ENCODE measurements at places on chromosomes 7 and 10.
A peak's percentile ranks its signal among the peaks of the same experiment; 100 is the strongest.

DNA sequence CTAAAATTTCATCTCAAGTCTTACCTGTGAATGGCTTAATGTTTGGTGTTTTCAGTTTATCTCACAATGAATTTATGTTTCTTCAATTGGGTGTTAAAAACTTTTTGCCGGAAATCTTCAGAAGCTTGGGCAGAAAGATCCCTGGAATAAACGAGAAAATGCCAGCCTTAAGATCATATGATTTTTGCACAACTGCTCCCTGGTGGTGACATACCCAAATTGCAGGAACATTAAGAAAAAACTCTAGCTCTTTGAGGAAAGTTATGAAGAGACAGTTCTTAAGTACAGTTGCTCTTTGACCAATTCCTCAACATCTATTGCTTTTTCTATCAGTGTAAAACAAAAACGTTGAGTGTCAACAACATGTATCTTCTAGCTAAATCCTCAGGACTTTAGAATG is 48.2 kb upstream of the CREB5 start:
- DNase-seq: peak; percentile 25

- DNase-seq: no peak
Observed at GRCh38 chr10:28942012-28942411, 264.7 kb downstream of the BAMBI start.

DNA sequence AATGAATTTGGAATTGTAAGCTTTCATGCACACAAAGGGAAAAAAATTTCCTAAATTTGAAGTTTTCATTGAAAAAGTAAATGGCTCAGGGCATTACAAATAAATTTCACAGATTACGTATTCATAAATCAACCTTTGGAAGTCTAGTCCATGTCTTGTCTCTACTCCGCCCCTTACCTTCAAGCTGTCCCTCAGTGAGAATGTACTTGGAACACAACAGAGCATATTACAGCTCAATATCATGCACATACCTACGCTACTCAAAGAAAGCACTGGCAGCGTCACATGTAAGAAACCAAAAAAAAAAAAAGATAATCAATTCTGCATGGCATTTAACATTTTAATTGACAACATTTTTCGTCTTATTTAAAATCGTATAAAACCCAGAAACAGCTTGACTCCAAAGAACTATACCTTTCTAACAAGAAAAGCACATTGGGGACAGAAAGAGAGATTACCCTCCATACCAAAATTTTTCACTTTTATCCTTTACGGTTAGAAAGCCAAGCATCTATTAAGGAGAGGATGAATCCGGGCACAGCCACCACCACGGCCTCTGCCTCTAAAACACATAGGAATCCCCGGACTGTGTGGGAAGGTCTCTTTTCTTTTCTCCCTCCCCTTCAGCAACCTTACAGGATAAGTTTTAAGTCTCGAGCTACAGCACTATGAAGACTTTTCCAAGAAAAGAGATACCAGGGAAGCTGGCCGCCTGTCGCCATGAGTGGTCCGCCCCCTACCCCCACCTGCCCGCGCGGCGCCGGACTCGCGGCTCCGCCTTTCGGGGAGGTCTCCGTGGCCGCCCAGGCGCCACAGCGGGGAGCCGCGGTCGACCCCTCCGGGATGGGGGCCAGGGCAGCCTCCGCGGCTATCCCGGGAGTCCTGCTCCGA is 1.1 kb downstream of the JMJD1C start:
- DNase-seq: peak; percentile 23

- DNase-seq: peak; percentile 100
Observed at GRCh38 chr7:43647673-43648472, 65.0 kb downstream of the STK17A start.

GRCh38 chr7:30066687-30067086 is 38.5 kb downstream of the PLEKHA8 start:
- DNase-seq: no peak

GRCh38 chr7:72127136-72127535 is 285.0 kb downstream of the CALN1 start:
- DNase-seq: no peak

DNA sequence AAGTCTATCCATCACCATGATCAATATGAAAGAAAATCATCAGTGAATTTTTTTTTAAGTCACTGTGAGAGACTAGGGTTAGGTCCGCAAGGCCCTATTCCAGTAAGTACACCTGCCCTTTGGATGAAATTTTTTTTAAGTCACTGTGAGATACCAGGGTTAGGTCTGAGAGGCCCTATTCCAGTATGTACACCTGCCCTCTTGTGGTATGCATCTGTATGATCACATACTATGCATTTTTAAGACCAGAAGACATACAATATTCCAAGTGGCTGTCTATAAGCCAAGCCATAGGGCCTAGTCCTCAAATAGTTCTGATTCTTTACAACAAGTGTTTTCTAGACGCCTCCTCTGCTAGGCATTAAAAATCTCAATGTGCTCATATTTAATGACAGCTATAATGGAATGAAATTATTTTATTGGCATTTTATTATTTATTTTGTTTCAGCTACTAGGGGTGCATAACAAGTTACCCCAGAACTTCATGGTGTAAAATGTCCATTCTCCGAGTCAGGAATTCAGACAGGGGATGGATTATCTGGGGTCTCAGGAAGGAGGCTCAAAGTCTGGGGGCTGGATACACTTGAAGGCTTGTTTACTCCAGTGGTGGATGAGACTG is 53.1 kb downstream of the TEX36 start:
- DNase-seq: peak; percentile 42

DNA sequence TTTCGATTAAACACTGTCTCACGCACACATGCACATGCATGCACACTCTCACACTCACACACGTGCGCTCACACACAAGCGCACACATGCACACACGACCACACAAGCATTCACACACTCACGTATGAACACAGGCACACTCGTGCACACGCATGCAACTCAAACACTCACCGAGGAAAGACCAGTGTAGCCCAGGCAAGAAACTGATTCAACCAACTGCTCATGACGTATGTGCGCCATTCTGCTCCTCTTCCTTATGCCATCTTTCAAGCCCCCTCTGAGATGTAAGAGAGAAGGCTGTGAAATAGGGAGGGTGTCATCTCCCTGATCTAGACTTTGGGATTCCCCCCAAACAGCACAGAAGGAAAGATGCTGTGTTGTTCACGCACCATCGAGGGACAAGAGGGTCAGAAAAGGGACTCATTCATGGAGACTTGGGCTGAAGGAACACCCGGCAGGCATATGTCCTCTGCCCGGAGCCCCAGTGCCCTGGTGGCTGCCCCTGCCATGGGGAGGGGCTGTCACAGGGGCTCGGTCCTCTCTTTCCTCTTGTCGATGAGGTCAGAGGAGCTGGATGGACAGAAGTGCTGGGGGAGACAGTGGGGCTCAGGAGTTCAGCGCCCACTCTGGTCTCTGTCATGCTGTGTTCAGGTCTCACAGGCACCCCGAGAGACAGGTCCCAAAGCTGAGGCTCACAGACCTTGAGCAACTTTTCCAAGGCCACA is 130.1 kb upstream of the SHH start:
- DNase-seq: no peak

DNA sequence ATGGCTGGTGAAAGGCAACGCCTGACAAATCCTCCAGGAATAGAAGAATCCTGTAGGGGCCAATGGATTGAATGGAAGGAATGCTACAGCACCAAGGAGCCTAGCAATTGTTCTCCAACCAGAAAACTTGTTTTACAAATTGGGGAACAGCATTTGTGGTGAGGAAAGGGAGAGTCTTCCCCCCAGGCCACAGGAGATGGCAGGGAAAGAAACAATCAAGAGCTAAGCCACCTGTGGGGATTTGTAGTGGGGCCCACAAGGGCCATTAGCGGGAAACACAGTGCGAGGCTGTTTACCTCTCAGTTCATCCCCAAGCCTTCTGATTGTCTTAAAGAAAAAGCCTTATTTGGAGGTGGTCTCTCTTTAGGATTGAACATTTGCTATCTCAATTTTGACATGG is 48.5 kb upstream of the KCNMA1 start:
- DNase-seq: no peak

DNA sequence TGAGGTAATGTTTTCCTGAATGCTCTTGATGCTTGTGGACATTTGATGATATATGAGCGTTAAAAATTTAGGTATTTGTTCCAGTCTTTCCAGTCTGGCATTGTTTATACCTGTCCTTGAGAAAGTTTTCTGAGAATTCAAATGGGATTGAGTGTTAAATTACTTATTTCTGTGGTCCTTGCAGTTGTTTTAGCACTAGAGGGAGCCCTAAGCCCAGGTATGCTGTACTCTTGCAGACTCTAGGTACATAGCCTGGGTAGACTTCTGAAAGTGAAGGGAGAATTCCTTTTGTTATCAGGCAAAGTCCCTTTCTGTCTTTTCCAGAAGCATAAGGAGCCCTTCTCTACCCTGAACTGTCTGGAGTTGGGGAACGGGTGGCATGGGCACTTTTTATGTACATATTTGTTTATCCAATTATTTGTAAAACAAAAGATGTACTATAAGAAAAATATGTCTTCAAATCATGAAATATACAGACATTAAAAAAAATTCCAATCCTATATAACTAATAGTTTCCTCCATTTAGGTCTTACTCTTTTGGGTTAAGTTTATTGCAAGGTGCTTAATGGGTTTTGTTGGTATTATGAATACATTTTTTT is 262.1 kb downstream of the ATRNL1 start:
- peak; percentile 71 for DNase-seq

- DNase-seq: peak; percentile 52
Observed at GRCh38 chr10:86411281-86411841, 44.8 kb upstream of the GRID1 start.

GRCh38 chr10:30775779-30776591 is 146.4 kb upstream of the LYZL2 start:
- DNase-seq: peak; percentile 89

- no peak for DNase-seq
Observed at GRCh38 chr10:136465-136762, 1.2 kb downstream of the ZMYND11 start.

DNA sequence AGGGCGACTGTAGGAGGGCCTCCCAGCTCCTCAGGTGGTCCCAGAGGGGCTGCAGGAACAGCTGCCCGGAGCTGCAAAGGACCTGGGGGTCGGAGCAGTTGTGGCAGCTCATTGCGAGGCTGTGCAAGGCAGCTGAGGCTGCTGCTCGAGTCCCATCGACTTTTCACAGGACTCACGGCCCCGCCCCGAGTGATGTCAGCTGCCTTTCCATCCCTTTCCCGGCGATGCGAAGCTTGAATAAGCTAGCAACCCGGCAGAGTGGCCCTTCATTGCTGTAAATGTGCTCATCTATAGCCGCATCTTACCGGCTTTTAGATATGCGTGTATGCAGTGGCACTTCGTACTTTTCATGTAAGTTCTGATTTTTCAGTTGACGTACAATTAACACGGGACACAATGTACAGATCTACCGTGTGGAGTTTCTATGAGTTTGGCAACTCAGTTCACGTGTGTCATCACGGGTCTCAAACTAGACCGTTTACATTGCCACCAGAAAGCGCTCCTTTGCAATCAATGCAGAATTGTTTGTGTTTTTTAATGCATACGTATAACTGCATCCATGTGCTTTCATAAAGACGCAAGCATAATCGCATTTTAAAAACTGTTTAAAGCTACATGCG is at the start of gene CH25H:
CH25H (minus strand) TSS at position 137 of the 620 bp plus-strand sequence; CDS start at position 112, 25 bp downstream.
- DNase-seq: peak; percentile 77

GRCh38 chr7:2074691-2075090 is 158.1 kb downstream of the MAD1L1 start:
- no peak for DNase-seq

All from fibroblast of mammary gland (primary cell).